ENCODE measurements at places on chromosomes 4 and X. TPM values are rescaled to one million over a fixed set of nuclear protein-coding genes. Genes with fewer than 3 reads are reported as not detected.

PNCK gene
- polyA plus RNA-seq: 7.5 TPM

ATP8A1 gene
- polyA plus RNA-seq: 40.0 TPM

GPC3 gene
- 1,367 TPM for polyA plus RNA-seq

PDZD4 gene
- 8.5 TPM for polyA plus RNA-seq

NXF2 gene
- 0.71 TPM for polyA plus RNA-seq

AMER1 gene
- 8.5 TPM for polyA plus RNA-seq

TRPC5OS gene
- polyA plus RNA-seq: 0.13 TPM

IL1RAPL1 gene
- 2.5 TPM for polyA plus RNA-seq

CPLX1 gene
- polyA plus RNA-seq: 1.7 TPM

SAGE1 gene
- polyA plus RNA-seq: not detected

CSAG2 gene
- polyA plus RNA-seq: not detected

CT45A2 gene
- not detected for polyA plus RNA-seq

MAGEA1 gene
- not detected for polyA plus RNA-seq

ARHGAP6 gene
- 15.0 TPM for polyA plus RNA-seq

TMEM35A gene
- polyA plus RNA-seq: 7.9 TPM

CYBB gene
- polyA plus RNA-seq: 12.6 TPM

POF1B gene
- 0.91 TPM for polyA plus RNA-seq

XPNPEP2 gene
- polyA plus RNA-seq: 81.5 TPM

MGAT4D gene
- polyA plus RNA-seq: not detected

KLHL4 gene
- polyA plus RNA-seq: 6.5 TPM

GUCY1A1 gene
- polyA plus RNA-seq: 78.4 TPM

PDZD11 gene
- 55.9 TPM for polyA plus RNA-seq

HMGN5 gene
- polyA plus RNA-seq: 52.8 TPM

GAGE12J gene
- not detected for polyA plus RNA-seq

CT45A1 gene
- not detected for polyA plus RNA-seq

H2BW2 gene
- 1.6 TPM for polyA plus RNA-seq

ADAMTS3 gene
- 15.7 TPM for polyA plus RNA-seq

FHDC1 gene
- polyA plus RNA-seq: 4.6 TPM

ESX1 gene
- not detected for polyA plus RNA-seq

NLRP2B gene
- polyA plus RNA-seq: 0.12 TPM

UGT2A1 gene
- 8.6 TPM for polyA plus RNA-seq

NSUN7 gene
- 20.2 TPM for polyA plus RNA-seq

FRMPD4 gene
- polyA plus RNA-seq: 0.18 TPM

SERPINA7 gene
- polyA plus RNA-seq: 0.12 TPM
